ENCODE measurements at places on chromosomes 13 and 19.

- DNase-seq = no peak
These were observed 705.5 kb upstream of the PCDH9 start for GRCh38 chr13:67935626-67936025.

- DNase-seq = no peak
These were observed 105.3 kb upstream of the KLF5 start for GRCh38 chr13:72953391-72953965.

DNA sequence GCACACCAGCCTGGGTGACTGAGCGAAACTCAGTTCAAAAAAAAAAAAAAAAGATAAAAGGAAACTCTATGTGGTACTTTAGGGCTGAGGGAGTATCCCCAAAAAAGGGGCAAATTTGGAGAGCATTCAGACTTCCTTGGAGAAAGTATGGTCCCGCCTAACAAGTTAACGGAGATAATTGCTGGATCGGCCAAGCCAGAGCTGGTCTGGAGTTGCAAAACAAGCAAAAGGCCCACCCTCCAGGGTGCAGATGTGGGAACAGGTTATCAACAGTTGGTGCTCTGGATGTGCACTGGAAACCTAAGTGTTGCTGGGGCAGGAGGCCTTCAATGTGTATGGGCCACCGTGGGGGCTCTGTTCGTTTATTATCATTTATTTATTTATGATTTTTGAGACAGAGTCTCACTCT lies 2.8 kb downstream of the IQCN start:
- no peak for DNase-seq

GRCh38 chr19:35451338-35452096 lies 3.5 kb downstream of the FFAR2 start:
- DNase-seq = no peak

GRCh38 chr19:30029721-30030510 lies 87.9 kb downstream of the URI1 start:
- no peak for DNase-seq

DNA sequence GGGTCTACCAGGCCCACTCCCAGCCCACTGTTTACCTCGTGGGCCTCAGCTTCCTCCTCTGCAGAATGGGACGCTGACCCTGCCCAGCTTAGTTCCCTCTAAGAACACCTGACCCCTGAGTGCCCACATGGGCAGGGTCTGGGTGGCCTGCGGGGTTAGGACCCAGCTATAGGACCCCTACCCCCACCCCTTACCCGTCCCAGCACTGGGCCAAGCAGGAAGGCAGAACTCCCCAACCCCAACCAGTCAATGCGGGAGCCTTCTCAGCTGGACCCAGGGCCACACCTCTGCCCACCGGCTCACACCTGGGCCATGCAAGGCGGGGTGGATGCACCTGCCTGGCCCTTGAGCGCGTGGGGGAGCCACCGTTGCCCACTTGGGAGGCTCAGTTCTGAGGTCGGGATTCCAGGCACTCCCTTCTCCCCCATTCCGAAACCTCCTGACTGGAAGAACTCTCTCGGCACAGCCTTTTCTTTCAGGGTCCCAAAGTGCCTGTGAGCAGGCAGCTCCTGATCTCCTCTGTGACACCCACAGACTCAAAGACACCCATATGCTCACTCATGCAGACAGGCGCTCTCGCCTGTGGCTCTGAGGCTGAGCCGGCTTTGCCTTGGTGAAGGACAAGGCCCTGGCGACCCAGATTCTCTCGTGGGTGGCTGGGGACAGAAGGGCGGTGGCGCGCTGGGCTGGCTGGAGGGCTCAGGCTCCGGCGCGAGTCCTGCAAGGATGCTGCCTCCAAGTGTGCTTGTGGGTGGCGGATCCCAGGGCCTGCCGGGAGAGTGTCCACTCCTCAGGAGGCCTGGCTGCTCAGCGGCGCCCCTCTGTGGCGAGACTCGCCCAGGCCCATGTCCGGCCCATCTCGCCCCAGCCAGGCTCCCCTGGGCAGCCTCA lies 27.9 kb upstream of the PARP4 start:
- no peak for DNase-seq

DNA sequence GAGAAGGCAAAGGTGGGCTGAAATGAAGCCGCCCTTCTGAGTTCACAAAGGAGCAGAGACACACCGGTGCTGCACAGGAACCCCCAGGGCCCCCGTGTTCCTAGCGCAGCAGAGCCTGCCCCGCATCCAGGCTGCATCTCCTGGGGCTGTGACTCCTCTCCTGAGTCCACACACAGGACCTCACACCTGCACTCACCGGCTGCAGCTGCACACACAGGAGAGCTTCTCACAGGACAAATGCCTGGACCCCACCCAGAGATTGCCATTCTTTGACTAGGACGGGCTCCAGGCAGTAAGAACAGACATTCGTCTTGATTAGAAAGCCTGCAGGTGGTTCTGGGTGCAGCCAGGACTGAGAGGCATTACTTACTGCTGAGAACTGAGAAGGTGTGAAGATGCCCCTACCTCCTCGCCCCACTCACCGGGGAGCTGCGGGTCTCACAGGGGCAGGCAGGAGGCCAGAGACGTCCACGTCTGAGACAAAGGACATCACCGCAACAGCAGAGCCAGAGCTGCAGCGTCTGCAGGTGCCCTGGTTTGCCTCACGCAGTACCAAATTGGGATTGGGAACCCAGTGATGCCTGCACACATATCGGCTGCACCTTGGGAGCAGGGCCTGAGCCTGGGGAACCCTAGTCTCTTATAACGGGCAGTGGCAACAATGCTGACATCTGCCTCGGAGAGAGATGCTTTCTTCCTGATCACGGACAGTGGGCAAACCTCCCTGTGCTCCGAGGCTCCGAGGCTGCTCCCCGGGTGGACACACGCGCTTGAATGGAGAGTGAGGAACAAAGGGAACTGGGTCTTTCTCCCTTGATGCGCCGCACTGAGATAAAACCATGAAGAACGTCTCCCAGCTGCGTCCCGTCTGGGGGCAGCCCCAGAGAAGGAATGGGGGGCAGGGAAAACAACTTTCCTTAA lies 50.4 kb downstream of the RASA3 start:
- no peak for DNase-seq

DNA sequence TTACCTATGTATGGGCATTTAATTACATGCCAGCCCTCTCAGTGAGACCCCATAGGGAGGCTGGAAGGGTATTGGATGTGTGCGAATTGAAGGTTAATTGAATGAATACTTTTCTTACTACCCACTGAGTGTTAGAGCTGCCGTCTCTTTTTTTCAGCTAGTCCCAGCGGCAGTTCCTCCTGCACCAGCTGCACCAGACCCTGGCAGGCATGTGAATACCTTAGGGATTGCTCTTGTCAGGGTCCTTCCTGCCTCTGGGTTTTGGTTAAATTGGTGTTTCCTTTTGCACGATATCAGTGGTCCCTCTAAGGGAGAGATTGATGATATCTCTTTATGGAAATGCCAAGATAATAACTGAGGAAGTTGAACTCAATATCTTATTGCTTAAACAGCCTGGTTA lies 9.8 kb upstream of the CXCL17 start:
- DNase-seq = no peak

- DNase-seq = no peak
These were observed 33.7 kb upstream of the C13orf46 start for GRCh38 chr13:114007566-114007965.

GRCh38 chr19:49499030-49499670 lies 2.9 kb downstream of the RPS11 start:
- DNase-seq = no peak

DNA sequence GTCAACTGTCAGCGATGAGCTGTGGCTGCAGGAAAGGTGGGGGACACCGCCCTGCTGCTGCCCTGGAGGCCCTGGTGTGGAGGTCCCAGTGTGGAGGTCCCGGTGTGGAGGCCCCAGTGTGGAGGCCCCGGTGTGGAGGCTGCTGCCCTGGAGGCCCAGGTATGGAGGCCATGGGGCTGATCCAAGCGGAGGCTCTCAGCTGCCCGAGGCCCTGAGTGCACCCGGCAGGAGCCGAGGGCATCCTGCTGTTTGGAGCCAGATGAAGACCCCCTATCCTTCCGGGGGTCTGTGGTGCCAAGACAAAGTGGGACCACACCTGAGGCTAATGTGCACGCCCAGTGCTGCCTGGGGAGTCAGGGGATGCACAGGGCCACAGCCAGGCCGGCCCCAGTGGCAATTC lies 210.4 kb upstream of the SOX1 start:
- no peak for DNase-seq

DNA sequence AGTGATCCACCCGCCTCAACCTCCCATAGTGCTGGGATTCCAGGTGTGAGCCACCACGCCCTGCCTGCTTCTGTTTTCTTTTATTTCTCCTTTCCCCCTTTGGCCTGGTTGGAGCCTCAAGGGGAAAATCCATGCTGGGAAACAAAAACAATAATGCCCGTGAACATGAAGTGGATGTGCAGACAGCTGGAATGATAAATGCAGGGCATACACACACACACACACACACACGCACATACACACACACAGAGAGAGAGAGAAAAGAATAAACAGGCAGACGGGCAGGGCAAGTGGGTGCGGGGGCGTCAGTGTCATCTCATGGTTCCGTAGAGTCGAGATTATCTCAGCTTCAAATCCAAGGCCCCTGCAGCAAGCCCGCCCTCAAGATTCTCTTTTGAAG lies 4.4 kb upstream of the PLEKHF1 start:
- DNase-seq = no peak

GRCh38 chr13:26697069-26697955 lies 63.3 kb downstream of the GPR12 start:
- no peak for DNase-seq

DNA sequence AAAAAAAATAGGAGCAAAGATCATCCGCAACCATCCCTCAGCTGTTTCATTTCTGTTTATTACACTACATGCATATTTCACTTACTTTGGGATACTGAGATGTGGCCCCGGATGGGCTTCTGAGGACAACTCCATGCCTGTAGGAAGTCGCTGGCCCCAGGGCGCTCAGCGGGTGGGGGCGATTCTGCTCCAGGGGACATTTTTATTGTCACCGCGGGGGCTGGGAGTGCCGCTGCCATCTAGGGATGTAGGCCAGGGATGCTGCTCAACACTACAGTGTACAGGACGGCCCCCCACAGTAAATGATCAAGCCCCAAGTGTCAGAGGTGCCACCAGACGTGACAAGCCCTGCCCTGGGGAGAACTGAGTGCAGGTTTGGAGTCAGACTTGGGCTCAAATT lies 6.4 kb upstream of the BST2 start:
- no peak for DNase-seq

Measured in activated CD4-positive, CD25-positive, alpha-beta regulatory T cell (primary cell).